Mesothelial cell of epicardium (in vitro differentiated cells): ENCODE measurements at places on chromosomes 5 and 9.

GRCh38 chr5:179281694-179282093 is 63.6 kb downstream of the ADAMTS2 start:
- H3K27ac ChIP-seq = no peak overlapping the region

DNA sequence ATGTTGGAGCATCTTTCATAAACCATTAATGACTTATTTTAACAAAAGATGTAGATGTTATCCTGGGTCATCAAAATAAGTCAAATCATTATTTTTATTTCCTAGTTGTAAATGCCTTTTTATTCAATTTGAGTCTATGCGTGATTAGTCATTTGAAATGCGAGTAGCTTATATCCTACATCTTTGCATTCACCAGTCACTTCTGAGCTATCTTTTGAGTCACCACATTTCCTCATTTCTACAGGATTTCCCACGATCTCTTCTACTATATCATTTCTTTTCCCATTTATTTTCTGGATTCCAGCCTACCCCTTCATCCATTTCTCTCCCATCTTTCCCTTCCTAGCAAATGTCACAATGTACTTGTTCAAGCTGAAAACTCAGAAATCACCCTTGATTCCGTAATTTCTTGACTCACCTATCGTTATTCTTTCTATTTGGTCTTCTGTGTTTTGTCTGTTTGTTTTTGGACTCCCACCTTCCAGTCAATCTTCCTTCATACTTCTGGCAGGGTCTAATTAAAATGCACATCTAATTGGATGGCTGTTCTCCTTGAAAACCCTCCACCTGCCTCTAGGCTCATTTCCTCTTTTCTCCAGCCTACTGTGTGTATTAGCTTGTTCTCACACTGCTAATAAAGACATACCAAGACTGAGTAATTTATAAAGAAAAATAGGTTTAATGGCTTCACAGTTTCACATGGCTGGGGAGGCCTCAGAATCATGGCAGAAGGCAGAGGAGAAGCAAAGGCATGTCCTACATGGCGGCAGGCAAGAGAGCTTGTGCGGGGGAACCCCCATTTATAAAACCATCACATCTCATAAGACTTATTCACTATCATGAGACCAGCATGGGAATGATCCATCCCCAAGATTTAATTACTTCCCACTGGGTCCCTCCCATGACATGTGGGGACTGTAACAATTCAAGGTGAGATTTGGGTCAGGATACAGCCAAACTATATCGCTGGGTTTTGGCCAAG is 112.4 kb downstream of the MEF2C start:
- no peak for DNase-seq
- H3K27me3 ChIP-seq = no peaks in the 10 kb centered on the region
- H3K4me3 ChIP-seq = no peak overlapping the region
- H3K36me3 ChIP-seq = no peaks in the 10 kb centered on the region
- H3K4me1 ChIP-seq = peaks cover under 1% of the 10 kb centered on the region

DNA sequence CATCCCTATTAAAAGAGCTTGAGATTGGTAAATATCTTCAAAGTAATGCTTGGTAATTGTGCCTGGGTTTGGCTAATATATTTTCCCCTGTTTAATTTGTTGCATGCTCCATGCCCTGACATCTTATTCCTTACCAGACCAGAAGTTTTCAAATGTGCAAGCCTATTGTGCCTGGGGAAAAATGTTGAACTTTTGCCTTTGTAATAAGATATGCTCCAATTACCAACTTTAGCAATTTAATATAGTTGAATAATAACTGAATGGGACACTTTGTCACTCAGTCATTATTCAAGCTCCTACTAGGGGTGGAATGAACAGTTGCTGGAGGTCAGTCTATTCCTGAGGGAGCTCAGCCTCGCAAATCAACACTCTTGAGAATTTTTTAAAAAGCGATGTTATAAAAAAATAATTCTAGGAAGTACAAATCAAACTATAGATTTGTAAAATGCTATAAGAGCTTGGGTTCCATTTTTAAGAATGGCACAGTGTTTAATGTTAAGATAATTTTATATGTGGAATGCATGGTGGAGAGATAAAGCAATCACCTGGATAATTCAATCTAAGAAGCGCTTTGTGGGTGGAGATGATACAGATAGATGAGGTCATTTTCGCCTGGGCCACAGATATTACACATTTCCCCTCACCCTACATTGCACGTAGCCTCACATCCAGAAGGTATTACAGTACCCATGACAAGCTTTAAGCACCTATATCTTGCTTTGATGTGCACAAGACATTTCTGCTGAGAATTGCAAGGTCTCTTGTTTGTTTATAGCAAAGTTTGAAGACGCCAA is 231.8 kb downstream of the PIK3R1 start:
- H3K27me3 ChIP-seq = no peaks in the 10 kb centered on the region
- peaks cover 64% of the 10 kb centered on the region for H3K4me1 ChIP-seq
- no peak overlapping the region for H3K4me3 ChIP-seq
- H3K36me3 ChIP-seq = peaks cover 2% of the 10 kb centered on the region
- peak overlapping the region; percentile 82 for H3K27ac ChIP-seq

DNA sequence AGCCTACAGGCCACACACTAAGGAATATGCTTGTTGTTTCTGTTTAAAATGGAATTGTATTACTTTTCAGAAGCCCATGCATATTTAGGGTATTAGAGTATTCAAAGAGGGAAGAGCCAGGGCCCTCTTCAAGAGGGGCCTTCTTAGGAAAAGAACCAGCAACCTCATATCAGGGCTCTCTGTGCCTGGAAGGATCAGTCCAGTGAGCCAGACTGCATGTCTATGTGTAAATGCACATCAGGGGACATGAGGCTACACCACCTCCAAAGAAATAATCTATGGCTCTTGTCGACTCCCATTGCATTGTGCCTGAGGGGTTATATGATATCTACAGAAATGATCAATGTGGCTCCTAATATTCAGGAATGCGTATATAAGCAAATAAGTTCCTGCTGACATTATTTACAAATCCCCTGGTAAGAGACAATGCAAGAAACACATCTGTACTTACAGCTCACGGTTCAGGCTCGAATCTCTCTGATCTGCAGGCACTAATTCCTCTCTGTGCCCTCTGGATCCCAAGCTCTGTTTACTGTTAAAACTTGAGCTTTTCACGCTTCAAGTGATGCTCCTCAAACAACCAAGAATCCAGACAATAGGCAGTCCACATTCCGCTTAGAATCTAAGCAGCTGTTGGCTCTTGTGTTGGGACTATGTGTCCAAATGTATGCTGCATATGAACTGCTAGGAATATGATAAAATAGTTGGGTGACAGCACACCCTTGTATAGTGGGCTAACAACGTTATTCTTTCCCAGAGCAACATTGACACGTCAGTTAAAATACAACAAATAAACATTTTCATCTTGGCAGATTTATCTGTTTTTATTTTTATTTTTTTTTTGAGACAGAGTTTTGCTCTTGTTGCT is 150.2 kb upstream of the KLF9 start:
- no peaks in the 10 kb centered on the region for H3K36me3 ChIP-seq
- no peak for DNase-seq
- no peak overlapping the region for H3K27ac ChIP-seq
- H3K4me1 ChIP-seq = peaks cover 21% of the 10 kb centered on the region

DNA sequence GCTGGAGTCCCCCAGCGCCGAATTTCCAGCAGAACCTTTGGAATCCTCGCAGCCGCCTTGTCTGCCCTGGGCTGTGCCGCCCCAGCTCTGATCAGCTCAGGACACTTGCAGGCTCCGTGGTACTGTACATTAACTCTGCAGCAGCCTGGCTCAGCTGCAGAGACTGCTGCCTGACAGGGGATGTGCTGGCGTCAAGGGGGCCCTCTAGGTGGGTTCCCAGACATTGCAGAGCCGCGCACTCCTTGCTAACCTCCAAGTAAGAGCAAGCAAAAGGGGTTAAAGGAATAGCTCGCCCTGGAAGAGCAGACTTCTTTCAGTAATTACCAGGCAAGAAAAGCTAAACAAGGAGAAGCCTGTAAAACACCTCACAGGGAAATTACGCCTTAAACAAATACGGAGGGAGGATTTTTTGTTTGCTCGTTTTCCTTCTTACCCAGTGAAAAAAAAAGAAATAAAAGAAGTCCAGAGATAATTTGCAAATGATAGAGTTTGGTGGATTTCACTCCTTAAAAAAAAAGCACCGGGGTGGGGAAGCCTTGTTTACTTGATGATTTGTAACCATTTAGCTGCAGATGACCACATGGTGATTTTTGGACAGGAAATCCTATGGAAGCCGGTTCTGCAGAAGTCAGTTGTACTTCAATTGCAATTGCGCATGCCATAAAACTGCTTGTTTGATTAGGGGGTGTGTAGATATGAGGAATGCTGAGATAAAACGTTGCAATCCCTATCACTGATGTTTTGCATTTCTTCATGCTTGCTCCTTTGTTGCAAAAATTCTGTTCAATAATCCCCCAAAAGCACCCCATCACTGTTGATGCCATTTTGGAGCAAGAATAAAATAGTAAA is 305.8 kb downstream of the PDE4D start:
- H3K4me1 ChIP-seq = peaks cover 56% of the 10 kb centered on the region
- peak overlapping the region; percentile 5 for H3K27ac ChIP-seq
- no peaks in the 10 kb centered on the region for H3K27me3 ChIP-seq
- DNase-seq = peak; percentile 60
- peak overlapping the region; percentile 66 for H3K4me3 ChIP-seq

DNA sequence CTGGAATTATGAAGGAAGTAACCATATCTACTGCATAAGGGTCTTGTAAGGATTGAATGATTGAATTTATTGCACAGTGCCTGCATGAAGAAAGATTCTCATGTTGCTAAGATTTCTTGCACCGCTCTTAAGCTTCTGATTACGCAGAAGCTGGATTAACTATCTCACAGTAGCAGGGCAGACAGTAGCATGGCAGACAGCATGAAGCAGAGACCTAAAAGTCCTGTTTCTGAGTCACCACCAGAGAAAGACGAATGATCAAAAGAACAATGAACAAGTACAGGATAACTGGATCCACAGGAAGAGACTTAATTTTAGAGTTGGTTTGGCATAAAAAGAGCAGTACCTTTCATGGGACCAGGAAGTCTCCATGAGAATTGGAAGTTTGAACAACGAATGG is 142.4 kb downstream of the MAPKAP1 start:
- H3K27me3 ChIP-seq = no peaks in the 10 kb centered on the region
- H3K27ac ChIP-seq = no peak overlapping the region
- DNase-seq = no peak
- H3K4me1 ChIP-seq = peaks cover 15% of the 10 kb centered on the region
- H3K36me3 ChIP-seq = peaks cover 4% of the 10 kb centered on the region
- H3K4me3 ChIP-seq = no peak overlapping the region

DNA sequence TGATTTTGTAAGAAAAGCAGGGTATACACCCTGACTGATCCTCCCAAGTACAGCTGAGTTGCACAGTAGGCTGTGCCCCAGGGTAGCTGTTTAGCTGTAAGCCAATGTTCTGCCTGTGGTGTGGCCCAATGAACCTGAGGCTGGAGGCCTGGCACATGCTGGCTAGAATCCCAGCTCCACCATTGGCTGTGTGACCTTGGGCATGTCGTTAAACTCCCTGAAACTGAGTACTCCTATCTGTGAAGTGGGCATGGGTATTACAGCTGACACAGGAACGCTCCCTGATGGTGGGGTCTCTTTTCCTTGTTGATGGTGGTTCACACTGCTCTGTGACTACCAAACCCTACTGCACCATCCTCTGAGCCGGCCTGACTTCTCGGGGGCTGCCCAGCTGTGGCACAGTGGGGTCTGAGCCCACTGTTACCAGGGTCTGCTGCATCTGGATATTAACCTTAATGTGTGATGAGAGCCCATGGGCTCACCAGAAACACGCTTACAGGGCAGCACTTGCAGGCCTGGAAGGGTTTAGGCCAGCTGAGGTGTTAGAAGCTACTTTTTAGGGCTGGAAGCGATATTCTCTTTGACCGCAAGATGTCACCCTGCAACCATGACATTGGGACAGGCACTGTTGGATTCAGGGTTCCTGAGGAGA is 7.0 kb upstream of the GADD45G start:
- H3K4me1 ChIP-seq = peaks cover 6% of the 10 kb centered on the region
- H3K27me3 ChIP-seq = peaks cover 4% of the 10 kb centered on the region
- H3K4me3 ChIP-seq = no peak overlapping the region
- no peak overlapping the region for H3K27ac ChIP-seq
- H3K36me3 ChIP-seq = no peaks in the 10 kb centered on the region

DNA sequence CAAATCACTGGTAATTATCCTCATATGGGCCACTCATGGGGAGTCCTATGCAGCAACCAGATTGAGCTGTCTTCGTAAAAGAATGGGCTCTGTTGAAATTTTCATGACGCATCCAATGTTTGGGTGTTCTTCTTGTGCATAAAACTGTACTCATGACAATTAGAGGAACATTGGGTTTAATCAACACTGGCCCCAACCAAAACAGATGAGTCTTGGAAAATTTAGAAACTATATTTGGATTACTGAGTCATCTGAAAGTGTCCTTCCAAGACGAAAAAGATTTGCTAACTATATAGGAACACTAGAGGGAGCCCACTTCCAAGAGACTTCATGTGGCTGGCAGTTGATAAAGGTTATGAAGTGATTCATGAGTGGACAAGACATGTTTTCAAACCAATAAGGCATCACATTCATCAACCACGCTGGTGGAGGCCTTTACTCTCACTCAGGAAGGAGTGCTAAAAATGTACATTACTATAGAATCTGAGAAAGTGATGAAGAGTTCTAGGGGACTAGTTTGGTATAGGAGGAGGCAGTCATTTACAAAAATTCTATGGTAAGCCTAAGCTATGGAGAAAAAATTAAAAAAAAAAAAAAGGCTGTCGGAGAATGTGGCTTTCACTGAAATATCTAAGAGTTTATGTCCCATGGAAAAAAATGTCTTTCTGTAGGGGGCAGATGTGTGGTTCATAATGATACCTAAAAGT is 313.5 kb downstream of the PRDM9 start:
- no peak overlapping the region for H3K27ac ChIP-seq
- H3K36me3 ChIP-seq = no peaks in the 10 kb centered on the region
- peaks cover 7% of the 10 kb centered on the region for H3K4me1 ChIP-seq
- DNase-seq = no peak
- H3K4me3 ChIP-seq = no peak overlapping the region

GRCh38 chr5:54247226-54247625 is 63.1 kb downstream of the ARL15 start:
- no peak for DNase-seq
- H3K27me3 ChIP-seq = no peaks in the 10 kb centered on the region
- H3K36me3 ChIP-seq = no peaks in the 10 kb centered on the region
- H3K4me3 ChIP-seq = no peak overlapping the region

GRCh38 chr5:59312223-59312622 is 581.3 kb downstream of the PDE4D start:
- no peak overlapping the region for H3K4me3 ChIP-seq
- peaks cover 51% of the 10 kb centered on the region for H3K4me1 ChIP-seq
- peaks cover 20% of the 10 kb centered on the region for H3K36me3 ChIP-seq

DNA sequence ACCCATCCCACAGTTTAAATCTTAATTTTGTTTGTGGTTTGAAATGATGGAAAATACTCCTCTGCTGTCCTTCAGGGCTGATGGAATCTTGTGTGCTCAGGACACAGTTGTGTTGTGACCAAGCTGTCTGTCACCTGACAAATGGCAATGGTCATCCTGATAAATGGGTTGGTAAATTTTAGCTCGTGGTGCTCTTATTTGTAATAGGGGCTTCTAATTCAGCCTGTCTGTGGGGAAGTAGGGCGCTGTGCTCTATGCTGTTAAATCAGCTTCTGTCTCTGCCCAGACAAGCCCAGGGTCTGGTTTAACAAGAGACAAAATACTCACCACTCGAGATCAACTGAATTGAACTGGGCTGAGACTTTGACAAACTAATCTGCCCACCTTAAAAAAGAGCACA is 4.5 kb downstream of the LRRTM2 start:
- H3K27ac ChIP-seq = peak overlapping the region; percentile 87
- peaks cover 59% of the 10 kb centered on the region for H3K4me1 ChIP-seq
- peaks cover 4% of the 10 kb centered on the region for H3K36me3 ChIP-seq
- no peaks in the 10 kb centered on the region for H3K27me3 ChIP-seq
